ENCODE measurements at places on chromosomes 3 and 15.

GRCh38 chr15:36844534-36844998, 255.8 kb downstream of the MEIS2 start:
- DNase-seq: no peak

- no peak for DNase-seq
Observed at GRCh38 chr3:45683417-45684326, 5.5 kb upstream of the SACM1L start.

- no peak for DNase-seq
Observed at GRCh38 chr3:59886790-59887189, 837.0 kb upstream of the CFAP20DC start.

GRCh38 chr3:29711255-29711771, 430.4 kb downstream of the RBMS3 start:
- DNase-seq: no peak

GRCh38 chr15:64813075-64813474, 12.4 kb downstream of the PIF1 start:
- peak; percentile 35 for DNase-seq

DNA sequence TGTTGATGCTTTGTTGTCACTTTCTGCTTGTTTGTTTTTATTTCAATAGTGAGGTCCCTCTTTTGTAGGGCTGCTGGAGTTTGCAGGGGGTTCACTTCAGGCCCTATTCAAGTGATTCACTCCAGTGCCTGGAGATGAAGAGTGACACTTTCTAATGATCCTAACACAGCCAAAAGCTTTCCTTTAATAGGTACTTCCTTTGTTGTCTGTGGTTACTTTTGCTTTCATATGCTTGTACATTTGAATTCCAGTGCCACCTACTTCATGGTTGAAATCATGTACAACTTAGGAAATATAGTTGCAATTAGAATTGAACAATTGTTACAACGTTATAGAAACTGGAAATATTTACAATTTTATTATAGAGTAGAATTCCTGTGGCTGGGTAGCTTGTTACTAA, 466.8 kb upstream of the EPHA3 start:
- no peak for DNase-seq

DNA sequence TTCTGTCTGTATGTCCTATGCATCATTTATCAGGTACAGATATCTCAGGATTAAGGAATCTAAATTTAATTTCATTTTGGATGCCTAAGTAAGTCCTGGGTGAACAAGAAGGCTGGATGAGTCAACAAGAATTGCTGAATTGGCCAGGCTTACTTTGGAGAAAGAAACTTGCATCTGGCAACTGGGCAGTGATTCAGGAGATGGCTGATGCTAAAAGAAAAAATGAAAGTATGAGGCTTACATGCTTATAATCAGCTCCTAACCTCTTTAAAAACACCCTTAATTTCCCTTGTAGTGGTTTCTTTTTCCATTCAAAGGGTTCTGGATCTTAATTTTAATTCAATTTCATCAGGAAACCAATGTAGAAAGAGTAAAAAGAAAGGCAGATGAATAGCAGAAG, 228.8 kb upstream of the PEX5L start:
- no peak for DNase-seq

GRCh38 chr3:114427285-114428043, 133.6 kb downstream of the TIGIT start:
- DNase-seq: no peak

DNA sequence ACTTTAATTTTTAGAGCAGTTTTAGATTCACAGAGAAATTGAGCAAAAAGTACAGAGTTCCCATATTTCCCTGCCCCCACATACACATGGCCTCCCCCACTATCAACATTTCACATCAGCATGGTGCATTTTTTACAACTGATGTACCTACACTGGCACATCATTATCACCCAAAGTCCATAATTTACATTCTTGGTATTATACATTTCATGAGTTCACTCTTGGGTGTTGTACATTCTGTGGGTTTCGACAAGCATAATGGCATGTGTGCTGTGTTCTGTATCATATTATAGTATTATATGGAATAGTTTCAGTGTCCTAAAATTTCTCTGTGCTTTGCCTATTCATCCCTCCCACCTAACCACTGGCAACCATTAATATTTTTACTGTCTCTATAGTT, 419.8 kb upstream of the THBS1 start:
- DNase-seq: no peak

- DNase-seq: no peak
Observed at GRCh38 chr3:14553871-14554270, 13.7 kb upstream of the GRIP2 start.

GRCh38 chr3:24344784-24345439, 149.7 kb downstream of the THRB start:
- DNase-seq: no peak

GRCh38 chr3:129534428-129535027, 6.1 kb downstream of the RHO start:
- no peak for DNase-seq

DNA sequence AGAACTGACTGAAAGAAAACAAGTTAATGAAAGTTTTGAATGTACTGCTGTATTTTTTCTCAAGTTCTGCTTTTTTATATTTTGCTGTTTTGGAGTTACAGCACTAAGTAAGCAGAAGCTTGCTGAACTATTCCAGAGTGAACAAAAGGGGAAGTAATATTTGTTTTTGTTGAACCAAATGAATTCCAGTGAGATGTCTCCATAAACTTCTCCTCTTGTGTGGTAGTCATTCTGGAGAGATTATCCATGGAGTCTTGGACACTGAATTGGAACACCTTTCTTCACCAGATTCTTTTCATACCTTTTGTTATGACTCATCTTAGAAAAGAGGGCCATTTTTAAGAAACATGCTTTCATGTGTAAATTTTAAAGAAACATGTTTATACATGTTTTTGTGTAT, 8.8 kb downstream of the ANKUB1 start:
- DNase-seq: no peak

DNA sequence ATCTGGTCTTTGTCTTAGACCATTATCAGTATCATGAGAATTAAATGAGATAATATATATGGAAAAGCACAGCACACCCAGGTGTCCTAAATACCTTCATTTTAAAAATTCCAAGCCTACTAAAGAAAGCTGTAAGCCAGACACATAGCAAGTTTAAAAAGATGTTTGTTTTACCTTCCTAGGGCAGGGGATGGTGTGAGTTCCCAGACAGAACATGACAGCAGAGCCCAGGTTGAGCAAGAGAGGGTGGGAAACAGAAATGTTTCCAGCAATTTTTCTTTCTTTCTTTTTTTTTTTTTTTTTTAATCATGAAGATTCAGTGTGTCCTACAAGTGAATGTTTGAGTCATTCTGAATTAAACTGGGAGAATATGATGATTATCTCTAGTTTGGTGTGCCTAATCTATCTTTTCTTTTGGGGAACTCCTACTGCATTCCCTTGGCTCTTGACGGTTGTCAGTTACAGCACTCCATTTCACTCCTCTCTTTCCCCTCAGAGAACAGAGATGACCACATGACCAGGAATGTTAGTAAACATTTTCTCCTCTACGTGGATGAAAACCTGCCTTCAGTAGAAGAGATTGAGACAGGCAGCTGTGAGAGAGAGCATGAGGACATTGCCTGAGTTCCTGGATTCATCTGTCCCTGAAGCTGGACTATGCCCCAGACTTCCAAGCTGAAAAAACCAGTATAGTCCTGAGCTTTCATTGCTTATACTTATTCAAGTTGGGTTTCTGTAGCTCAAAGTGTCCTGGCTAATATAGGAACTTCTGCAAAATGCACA, 54.5 kb upstream of the ARL14 start:
- DNase-seq: no peak

GRCh38 chr3:104879919-104880318, 486.8 kb upstream of the ALCAM start:
- no peak for DNase-seq

- no peak for DNase-seq
Observed at GRCh38 chr3:88005066-88005465, 53.7 kb downstream of the CGGBP1 start.

- no peak for DNase-seq
Observed at GRCh38 chr15:66169023-66169422, 84.5 kb downstream of the MEGF11 start.

DNA sequence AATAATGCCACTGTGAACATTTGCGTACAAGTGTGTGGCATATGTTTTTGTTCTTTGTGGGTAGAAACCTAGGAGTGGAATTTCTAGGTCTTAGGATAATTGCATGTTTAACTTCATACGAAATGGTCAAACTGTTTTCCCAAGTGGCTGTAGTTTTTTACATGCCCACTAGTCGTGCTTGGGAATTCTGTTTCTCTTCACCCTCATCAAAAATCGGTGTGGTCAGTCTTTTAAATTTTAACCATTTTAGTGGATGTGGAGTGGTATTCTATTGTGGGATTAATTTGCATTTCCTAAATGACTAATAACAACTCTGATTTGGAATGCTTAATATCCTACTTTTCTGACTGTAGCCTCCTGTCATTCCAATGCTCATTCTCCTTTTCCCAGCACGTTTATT, 27.6 kb downstream of the ZFAND6 start:
- no peak for DNase-seq

DNA sequence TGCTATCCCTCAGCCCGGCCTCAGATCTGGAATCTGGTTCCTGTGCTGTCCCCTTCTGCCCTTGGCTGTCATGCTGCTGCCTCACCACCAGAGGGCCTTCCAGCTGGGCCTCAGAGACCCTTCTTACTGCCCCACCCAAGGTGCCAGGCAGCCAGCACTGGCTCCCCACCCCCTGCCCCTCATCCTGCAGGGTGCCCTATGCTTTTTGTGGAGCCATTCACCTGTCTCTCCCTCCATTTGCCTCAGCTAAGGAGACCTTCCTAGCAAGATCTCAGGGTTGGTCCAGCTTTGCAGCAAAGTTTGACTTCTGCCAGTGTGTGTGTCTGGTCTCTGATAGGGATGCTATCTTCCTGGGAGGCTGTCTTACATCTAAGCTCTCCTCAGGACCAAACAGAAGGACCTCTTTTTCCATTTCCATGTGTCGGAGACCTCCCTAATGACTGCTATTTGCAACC, 1.9 kb upstream of the VWA5B2 start:
- peak; percentile 60 for DNase-seq
